RWPE1 (cell line): ENCODE measurements at places on chromosomes 7 and 10.

GRCh38 chr7:41627645-41628298, 75.1 kb downstream of the INHBA start:
- DNase-seq: no peak

DNA sequence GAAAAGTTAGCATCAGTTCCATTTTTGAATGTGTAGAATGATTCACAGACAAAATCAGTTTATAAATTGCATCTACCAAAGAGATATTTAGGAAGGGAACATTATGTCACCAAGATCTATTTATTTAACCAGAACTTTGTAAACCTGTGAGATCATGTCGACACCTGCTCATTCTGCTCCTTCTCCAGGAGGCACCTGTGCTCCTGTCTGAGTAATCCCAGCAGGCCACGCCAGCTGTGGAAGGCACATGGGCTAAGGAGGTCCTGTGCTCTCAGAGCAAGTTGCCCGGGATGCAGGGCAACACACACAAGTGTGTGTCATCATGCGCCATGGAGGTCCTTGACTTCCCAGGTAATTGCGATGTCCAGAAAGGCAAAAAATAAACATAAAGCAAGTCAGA, 45.5 kb upstream of the ADARB2 start:
- no peak for DNase-seq

- no peak for DNase-seq
Observed at GRCh38 chr10:10498781-10499180, 518.9 kb upstream of the CELF2 start.

DNA sequence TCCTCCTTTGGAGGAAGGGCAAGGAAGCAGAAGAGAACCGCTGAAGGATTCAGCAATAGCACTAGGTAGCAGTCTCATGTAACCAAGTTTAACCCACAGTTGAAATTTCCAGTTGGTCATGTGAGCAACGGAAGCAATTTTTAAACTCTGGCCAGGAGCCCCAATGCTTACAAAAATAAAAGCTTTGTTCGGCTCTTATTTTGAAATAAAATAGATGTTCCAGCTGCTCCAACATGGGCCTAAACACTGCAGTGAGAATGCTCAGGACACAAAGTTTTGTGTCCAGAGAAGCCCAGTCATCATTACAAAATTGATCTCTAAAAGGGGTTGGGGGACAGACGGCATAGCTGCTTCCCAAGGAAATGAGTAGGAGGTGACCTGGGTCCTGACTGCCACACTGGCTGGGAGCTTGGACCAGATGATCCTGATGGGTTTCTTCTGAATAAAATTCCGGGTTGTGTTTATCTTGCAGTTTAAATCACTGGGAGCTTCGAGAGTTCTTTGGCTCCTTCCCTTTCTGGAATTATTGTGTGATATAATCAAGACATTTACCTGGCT, 452 bp upstream of the TMEM140 start:
- DNase-seq: no peak

DNA sequence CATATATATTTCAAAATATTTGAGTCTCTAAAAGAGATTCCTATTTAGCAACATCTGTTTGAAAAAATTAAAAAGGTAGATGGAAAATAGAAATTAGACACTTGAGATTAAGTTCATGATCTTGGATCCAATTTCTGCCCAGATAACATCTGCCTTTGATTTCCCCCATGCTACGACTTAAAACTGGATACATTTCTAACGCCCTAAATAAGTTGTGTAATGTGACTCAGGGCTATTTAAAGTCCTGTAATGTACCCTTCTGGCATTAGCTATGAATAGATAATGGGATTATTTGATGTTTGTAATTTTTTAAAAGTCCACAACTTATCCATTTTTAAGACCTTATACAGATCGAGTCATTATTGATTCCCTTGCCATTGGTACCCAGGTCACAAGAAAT, 23.4 kb downstream of the CFAP43 start:
- DNase-seq: no peak
